ENCODE measurements at places on chromosomes 11 and 22. TPM values are rescaled to one million over a fixed set of nuclear protein-coding genes. Genes with fewer than 3 reads are reported as not detected.

DNA sequence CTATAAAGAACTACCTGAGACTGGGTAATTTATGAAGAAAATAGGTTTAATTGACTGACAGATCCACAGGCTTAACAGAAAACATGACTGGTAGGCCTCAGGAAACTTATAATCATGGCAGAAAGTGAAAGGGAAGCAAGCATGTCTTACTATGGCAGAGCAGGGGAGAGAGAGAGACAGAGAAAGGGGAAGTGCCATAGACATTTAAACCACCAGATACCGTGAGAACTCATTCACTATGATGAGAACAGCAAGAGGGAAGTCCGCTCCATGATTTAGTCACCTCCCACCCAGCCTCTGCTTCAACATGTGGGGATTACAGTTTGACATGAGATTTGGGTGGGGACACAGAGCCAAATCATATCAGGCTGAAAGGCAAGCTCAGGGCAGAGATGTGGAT is 327.1 kb upstream of the DDI1 start:
- DNase-seq: no peak

DNA sequence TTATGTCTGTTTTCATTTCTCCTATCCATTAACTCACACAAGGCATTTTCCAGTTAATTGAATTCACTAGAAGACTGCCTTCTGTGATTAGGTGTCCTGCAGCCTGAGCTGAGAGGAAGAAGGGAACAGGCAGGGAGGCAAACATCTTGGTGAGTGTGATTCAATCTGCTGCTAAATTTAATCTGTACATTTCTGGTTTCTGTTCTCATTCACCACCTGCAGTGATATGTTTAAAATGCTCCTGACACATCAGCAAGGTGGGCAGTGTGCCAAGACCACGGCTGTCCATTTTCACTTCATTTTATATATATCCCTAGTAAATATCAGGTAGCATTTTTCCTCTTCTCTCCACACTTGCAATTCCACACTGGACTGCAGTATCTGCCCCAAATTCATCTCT is 416.5 kb downstream of the TMEM135 start:
- no peak for DNase-seq

DNA sequence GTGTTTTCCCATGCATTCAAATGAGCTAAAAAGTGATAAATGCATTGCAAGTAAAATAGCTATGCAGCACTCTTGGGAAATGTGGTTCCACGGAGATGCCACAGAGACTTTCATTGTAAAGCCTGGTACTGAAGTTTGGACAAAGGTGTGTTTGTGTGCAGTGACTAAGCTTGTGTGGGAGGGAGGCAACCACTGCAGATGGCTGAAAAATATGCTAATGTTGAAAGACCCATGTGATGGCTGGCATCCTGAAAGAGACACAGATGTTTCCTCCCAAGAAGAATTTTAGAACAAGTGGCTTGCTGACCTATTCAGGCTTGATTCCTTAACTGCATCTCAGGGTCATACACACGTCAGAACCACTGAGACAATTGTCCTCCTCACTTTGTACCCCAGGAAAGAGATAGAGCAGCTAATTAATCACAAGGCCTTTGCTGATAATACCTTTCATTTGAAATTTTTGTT is 73.8 kb downstream of the FAM76B start:
- peak; percentile 9 for DNase-seq

The TIMP3 gene
- 4.3 TPM for polyA plus RNA-seq

DNA sequence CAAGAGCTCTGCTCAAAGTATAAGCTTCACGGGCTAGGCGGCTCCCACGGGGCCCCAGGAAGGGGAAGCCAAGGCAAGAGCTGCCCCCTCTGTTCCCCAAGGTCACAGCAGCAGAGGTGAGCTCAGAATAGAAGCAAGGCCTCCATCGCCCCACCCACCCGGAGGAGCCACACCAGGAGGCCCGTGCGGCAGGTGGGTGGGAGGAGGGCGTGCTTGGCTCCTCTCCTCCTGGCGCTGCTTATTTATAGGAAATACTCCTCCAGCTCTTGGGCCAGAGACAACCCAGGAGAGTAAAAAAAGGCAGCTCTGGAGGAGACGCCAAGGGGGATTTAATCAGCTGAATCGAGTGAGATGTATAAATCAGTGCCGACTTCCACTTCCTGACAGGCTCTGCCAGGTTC is 87.8 kb downstream of the FEZ1 start:
- no peak for DNase-seq

The C22orf42 gene
- 0.49 TPM for polyA plus RNA-seq

DNA sequence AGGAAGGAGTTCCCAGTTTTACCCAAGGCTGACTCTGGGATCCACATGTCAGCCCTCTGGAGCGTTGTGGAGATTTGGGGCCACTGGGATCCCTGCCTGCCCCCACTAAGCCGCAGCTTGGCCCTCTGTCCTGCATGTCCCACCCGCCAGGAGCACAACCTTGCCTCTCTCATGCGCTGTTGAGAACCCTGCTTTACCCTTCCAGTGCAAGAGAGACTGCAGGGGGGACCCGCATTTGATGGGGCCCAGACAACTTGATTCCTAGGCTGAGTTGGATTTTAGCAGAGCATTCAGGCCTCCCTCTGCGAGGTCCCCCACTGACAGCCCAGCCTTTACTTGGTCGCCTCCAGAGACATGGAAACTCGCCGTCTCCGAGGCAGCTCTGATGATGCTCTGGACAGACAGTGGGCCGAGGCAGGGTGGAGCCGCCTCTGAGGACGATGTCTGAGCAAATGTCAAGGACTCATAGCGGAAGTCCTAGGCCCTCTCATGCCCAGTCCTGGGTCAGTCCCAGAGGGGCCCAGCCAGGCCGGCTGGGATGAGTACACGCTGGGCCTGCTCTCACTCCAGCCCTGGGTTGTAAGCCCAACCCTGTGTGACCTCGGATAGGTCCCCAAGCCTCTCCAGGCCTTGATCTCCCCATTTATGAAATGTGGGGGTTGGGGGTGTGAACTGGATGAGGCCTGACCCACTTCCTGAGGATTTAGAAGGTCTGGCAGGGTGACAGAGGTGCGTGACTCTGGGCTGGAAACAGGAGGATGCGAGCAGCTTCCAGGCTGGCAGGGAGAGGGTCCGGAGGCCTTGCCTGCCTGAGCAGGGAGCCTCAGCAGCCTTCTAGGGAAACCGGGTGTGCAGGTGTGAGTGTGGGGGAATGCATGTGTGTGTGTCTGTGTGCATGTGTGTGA is 630 bp downstream of the CD5 start:
- DNase-seq: no peak

The TESMIN gene
- 54.9 TPM for polyA plus RNA-seq

DNA sequence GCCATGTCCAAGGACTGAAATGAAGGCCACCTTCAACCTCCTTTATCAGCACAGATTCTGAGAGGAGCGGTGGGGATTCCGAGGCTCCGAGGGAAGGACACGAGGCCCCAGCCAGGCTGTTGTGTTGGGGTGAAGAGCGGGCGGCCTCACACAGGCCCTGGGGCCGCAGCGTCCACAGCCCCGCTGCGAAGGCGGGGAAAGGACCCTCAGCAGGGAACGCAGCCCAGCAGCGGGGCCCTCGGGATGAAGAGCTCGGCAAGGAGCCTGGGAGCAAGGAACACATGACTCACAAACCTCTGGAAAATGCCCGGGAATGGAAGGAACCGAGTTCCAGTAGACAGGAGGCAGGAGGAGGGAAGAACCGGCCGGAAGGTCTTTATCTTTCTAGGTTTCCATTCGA is 227.2 kb downstream of the BRD1 start:
- no peak for DNase-seq

The CSNK1E gene
- polyA plus RNA-seq: 189 TPM

GRCh38 chr11:73734993-73735392 is 25.9 kb downstream of the RAB6A start:
- DNase-seq: no peak

The ZBTB44 gene
- polyA plus RNA-seq: 61.2 TPM

GRCh38 chr22:30324014-30324730 is 2.6 kb downstream of the TBC1D10A start:
- no peak for DNase-seq

GRCh38 chr11:27095059-27095458 is 54.4 kb downstream of the BBOX1 start:
- DNase-seq: no peak

The CHST1 gene
- polyA plus RNA-seq: 2.1 TPM

GRCh38 chr11:105937738-105938137 is 84.3 kb downstream of the MSANTD4 start:
- DNase-seq: peak; percentile 44

DNA sequence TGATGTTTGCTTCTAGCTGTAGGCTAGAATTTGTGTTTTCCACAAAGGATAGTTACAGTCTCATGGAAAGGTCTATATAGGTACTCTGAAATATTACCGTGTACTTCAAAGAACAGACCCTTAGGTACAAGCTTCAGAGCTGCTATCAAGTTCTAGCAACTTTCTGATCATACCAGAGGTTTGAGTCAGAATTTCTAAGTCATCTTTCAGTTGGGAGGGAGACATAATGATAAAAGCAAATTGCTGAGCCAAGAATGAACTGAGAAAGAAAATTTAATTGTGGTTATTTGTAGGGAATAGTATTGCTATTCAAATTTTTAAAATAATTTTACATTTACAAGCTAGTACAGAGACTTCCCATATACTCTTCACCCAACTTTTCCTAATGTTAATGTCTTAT is 19.9 kb upstream of the ME3 start:
- DNase-seq: no peak

DNA sequence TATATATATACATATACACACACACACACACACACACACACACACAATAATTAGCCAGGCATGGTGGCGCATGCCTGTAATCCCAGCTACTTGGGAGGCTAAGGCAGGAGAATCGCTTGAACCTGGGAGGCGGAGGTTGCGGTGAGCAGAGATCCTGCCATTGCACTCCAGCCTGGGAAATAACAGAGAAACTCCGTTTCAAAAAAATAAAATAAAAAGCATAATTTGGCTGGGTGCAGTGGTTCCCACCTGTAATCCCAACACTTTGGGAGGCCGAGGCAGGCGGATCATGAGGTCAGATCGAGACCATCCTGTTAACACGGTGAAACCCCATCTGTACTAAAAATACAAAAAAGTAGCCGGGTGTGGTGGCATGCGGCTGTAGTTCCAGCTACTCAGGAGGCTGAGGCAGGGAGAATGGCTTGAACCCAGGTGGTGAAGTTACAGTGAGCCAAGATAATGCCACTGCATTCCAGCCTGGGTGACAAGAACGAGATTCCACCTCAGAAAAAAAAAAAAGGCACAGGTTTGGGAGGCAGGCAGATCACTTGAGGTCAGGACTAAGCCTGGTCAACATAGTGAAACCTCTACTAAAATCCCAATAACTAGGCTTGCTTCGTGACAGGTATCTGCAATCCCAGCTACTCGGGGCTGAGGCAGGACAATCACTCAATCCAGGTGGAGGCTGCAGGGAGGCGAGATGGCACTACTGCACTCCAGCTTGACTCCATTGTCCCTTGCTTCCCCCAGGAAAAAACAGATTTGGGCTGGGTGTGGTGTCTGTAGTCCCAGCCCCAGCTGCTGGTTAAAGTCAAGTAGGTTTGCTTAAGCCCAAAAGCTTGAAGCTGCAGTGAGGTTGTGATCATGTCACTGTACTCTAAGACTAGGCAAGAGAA is 11.8 kb upstream of the WDR74 start:
- peak; percentile 67 for DNase-seq

DNA sequence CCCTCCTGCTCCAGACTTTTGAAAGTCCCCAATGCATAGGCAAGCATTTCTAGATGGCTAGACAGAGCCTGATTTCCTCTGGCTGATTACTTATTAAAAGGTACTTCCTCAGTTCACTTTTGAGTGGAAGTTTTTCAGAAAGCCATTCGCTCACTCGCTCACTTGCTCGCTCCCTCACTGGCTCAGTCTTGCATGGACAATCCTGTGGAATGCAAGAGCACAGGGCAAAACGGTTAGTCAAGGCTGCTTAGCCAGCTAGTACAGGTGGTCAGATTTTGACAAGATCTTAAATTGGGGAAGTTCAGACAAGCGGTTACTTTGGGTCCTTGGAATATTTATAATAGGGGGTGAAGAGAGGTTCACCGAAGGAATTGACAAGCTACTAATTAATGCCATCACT is 101.0 kb downstream of the ARL14EP start:
- no peak for DNase-seq

DNA sequence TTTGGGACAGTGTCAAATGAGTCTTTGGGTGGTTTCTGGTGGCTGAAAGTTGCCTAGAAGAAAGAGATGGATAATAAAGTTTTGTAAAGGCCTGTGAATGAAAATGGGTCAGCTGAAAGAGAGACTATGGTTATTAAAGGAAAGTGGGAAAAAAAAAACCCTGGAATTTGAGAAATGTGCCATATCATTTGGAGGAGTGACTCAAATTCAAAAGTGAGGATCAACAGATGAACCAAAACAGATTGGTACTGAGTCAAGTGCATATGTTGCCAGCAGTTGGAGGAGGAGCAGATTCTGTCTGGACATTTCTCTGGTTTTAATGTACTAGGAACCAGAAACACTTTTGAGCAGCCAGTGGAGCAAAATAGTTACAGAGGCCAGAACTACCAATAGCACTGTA is 339.8 kb downstream of the KCNA4 start:
- DNase-seq: no peak

The SPINDOC gene
- 9.4 TPM for polyA plus RNA-seq

The NAALAD2 gene
- 3.4 TPM for polyA plus RNA-seq

DNA sequence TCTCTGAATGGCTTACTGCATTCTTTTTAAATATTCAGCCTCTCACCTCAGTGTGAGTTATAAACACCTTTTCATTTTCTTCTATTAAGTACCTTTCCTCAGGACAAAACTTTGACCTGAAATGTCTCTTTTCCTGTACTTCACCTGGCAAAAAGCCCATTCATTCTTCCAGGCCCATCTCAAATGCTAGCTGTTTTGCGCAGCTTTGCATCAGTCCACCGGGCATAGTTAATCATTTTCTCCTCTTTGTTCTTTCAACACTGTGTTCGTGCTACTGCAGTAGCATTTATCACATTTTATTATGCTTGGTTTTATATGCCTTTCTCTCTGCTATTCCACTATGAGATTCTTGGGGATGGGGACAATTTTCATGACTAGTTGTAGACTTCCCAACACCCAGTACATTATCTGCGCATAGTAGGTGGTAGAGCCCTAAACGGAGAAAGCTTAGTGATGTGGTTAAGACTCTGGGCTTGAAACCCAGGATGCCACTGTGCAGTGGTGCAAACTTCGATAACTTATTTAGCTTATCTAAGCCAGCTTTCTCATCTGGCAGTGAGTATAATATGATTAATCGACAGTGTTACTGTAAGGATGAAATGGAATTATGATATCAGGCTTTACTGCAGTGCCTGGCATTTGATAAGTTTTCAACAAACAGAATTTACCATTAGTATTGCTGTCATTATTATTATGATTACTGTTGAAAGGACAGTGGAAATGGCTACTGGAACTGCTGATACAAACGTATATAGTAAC is 695.7 kb downstream of the NELL1 start:
- DNase-seq: no peak

- no peak for DNase-seq
These were observed 6.9 kb downstream of the BCL9L start for GRCh38 chr11:118918686-118919280.

DNA sequence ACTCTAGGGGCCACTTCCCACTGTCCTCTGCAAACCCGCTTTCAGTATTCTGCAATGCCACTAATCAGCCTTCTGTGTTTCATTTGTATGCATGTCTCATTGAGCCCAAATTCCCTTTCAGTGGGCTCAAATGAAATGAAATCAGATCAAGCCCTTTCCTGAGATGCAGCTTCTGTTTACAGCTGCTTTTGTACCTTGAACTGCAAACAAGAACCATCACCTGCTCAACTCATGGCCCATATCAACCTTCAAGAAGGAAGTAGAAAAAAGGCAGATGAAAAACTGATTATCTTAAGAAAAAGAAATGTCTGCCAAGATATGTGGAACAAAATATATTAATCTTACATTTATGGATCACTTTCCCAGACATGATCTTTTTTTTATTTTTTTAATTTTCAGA is 141.1 kb upstream of the ARHGAP42 start:
- DNase-seq: no peak
